Activated CD4-positive, alpha-beta T cell treated with anti-CD3 and anti-CD28 coated beads, Interleukin-2, amount 50 U/mL, for 24 hours (primary cell): ENCODE measurements at places on chromosomes 11 and 22.
A peak's percentile ranks its signal among the peaks of the same experiment; 100 is the strongest.

GRCh38 chr11:131683131-131683530 lies 312.7 kb downstream of the NTM start:
- DNase-seq: no peak

DNA sequence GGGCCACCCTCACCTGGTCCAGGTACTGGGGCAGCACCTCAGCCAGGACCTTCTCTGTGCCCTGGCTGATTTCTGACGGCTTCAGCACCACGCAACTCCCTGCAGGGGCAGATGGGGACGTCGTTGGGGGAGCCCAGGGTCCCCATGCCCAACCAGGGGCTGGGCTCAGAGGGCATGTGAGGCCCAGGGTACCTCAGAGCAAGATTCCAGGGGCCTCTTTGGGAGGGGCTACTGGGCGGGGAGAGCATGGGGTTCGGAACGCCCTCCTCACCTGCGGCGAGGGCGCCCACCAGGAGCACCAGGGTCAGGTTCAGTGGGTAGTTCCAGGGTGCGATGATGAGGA lies 8.1 kb downstream of the ALDH3B2 start:
- DNase-seq: no peak

DNA sequence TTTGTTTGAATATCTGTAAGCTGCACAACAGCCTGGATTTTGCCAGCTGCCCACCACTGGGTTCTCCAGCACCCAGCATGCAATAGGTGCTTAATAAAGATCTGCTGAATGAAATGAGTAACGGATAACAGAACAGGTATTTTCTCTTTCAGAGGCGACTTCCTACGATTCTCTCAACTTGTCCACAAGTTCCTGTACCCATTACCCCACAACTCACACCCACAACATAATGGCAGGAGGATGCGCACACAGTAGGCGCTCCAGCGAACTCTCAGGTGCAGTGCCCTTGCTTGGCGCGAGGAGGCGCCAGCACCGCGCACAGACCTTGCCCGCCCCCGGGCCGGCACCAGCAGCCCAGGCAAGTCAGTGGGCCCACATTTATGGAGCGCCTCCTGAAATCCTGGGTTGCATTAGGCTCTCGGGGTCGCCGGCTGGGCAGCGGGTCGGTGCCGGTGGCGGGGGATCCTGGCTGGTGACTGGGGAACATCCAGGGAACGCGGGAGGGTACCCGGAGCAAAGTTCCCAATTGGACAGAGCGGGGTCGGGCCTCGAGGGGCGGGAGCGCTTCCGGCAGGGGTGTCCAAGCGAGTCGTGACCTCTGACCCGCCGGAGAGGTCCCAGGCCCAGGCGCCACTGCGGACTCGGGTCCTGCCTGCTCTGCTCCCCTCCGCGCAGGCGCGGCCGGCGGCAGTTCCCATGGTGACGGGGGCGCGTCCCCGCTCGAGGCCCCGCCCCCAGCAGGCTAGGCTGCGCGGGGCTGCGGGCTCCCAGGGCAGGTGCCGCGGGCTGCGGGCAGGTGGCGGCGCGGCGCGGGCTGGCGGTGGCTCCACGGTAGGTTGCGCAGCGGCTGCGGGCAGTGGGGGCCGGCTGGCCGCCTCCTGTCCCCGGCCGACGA lies at the start of gene KIAA1671:
Gene KIAA1671 (plus strand): TSS at position 775 of the 895 bp plus-strand sequence. CDS start 75,284 bp downstream, outside the sequence.
- peak; percentile 81 for DNase-seq

DNA sequence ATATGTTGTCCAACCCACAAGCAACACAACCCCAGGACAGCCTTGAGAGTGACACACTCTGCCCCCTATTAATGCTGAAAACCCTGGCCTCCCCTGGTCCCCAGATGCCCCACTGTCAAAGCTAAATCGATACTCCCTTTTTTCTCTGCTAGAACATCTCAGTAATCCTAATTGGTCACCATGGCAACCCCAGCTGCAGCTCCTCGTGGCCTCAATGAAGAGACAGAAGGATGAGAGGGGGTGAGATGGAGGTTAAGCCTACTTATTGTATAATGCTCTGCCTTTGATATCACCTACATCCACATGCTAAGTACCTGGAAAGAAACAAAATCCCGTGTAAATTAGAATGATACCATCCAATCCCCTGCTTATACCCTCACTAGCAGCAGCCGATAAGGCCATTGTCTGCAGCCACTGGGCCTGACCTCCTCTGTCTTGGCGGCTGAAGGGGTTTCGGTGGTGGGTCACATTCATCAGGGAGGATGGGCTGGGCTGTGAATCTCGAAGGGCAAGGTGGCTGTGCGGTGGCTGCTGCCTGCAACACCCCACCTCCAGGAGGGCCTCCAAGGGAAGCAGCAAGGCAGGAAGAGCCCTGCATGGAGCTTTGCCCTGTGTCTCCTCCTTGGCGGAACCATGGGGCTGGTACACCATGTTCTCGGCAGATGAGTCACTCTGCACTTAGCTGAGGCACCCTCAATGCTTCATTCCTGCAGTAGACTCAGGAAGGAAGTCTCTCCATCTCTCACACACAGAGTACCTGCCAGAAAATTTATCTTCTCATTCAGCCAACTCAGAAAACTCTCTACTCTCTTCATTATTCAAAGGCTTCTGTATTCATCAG lies 399.5 kb downstream of the BUD13 start:
- DNase-seq: no peak

- DNase-seq: peak; percentile 16
Observed at GRCh38 chr11:57249384-57250319, 12.6 kb upstream of the APLNR start.

DNA sequence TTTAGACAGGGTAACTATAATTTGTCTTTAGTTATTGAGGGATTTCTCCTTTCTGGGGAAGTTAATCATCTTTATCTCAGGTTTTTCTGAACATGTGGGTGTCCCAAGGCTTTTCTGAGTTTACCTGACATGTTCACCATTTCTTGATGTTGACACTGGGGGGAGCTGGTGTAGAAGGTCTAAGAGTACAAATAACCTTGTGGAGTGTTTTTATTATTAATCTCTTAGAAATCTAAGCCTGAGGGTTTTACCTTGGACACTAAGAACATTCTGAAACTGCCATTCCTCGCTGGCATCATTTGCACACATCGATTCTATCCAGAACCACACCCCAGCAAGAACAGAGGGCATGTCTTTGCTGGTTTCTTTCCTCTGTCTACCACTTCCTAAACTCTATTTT lies 15.6 kb upstream of the C11orf91 start:
- DNase-seq: no peak

DNA sequence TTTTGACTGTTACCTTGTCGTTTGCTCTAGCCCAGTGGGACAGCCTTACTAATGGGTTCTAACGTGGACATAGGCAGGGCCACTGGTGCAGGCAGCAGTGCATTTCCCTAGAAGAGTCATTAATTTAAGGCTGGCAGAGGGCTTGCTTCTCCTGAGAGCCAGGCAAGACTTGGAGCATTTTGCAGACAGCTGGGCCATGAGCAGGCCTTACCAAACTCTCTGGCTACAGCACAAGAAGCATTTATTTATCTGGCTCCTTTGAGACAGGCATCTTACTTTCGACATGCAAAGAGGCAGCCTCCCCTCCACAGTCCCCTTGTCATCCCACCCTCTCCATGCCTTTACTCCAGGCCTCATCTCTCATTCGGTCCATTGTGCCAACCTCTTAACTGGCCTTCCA lies 139.9 kb downstream of the CSNK2A3 start:
- DNase-seq: no peak

- DNase-seq: no peak
Observed at GRCh38 chr11:97956904-97957303, 1063.8 kb upstream of the CNTN5 start.

- DNase-seq: no peak
Observed at GRCh38 chr11:4466871-4467442, 15.5 kb upstream of the OR52K1 start.

- DNase-seq: no peak
Observed at GRCh38 chr11:102853956-102854355, 10.5 kb upstream of the MMP3 start.

DNA sequence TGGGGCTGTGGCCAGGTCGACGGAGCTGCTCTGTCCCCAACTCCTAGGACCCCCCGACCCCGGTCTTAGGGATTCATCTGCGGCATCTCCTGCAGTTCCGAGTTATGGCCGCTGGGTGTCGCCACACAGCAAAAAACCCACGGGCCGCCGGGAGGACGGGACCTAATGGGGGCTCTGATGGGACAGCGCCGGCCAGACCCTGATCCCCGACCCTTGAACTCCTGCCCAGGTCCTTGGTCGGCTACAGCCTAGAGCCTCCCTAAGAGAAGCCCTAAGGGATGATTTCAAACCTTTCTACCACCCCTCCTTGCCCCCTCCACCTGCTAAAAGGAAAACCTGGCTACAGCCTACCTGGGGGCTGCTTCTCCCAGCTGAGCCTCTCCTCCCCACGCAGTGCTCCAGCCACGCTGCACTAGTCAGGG lies 30.8 kb upstream of the LRRC10B start:
- peak; percentile 27 for DNase-seq

DNA sequence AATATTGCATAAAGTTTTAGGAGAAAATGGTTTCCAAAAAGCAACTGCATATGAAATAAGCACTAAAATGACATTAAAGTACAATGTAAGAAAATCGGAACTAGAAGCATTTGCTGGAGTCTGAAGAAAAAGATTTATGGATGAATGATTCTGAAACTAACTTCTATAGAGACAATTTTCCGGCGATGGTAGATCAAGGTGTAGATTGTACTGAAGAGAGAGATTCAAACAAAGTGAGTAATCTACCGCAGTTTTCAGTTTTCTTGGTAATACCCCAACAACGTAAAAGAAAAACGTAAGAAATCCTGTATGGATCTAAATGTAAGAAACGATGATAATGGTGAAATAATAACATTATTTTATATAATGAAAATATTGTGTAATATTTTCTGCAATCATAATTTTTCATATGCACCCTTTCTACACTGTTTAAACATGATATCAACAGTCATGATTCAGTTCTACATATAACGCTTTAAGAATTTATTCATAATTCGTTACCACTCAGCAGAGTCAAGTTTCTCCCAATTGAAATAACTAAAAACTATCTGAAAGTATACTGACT lies 1.8 kb upstream of the CDPF1 start:
- DNase-seq: no peak

GRCh38 chr11:2380807-2381350 lies 3.8 kb downstream of the CD81 start:
- no peak for DNase-seq

GRCh38 chr22:37742376-37743171 lies 45.7 kb downstream of the TRIOBP start:
- DNase-seq: no peak

GRCh38 chr11:121665206-121665838 lies 212.6 kb upstream of the SORL1-AS1 start:
- no peak for DNase-seq

DNA sequence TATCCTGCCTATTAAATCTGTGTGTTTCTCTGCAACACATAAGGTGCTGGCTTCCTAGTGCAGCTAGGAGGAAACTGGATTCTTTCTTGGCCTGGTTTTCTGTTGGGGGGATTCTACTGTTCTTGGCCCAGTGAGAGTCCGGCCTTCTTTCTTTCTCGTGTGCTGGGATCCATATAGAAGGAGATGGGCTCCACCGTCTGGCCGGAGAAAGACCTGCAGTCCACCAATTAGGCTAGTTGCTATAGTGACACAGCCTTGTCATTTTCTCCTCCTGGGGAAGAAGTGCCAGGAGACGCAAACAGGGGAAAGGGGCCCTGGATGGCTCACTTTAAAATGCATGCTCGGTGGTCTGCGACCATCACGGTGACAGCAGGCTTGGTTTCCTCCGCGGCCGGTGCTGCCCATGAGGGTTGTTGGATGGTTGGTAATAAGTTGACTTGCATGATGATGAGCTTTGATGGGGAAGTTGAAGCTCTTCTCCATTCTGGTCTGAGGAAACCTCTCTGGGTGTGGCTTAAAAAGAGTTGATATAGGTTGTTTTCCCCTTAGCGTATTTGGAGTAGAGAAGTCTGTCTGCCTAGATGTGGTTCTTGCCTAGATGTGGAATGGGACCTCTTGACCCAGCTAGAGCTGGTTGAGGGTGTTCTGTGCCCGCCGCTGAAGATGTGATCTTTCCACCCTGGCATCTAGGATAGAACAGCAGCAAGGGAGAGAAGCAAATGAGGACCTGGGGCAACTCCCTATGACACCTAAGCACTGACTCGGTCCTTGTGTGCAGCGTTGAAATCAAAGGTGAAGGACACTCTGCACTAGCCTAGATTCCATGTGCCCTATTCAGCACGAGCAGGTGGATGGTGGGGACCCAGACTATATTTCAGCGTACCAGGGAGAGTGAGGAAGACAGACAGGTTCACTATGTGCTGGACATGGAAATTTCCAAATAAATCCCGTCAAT lies 1335.0 kb downstream of the BRD1 start:
- DNase-seq: no peak

DNA sequence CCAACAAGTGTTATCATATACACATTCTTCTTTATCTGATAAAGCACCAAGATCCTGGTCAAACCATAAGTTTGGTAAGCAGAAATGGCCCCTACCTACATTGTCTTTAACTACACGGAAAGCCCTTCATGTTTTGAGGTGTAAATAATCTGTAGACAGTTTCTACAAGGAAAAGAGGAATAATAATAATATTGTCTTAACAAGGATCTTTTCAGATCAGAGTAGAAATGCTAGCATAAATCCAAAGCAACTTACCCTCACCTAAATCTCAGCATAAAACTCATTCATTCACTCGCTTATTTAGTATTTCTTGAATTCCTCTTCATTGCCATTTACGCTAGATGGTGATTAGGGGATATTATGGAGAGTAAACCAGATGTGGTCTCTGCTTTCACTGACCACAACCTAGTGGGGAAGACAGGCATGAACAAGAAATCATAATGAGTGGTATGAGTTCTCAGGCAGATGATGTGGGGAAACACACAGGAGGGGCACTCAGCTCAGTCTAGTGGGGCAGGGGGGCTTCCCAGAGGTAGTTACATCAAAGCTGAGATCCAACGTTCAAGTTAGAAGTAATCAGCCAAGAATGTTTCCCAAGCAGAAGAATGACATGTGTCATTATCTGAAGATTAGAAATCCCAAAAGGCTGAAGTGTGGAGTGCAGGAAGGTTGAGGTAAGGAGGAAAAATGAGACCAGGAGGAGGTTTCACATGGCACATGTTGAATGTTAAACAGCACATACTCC lies 65.4 kb upstream of the ZC3H12C start:
- DNase-seq: no peak

- no peak for DNase-seq
Observed at GRCh38 chr11:35134403-35135148, 4.4 kb upstream of the CD44 start.

DNA sequence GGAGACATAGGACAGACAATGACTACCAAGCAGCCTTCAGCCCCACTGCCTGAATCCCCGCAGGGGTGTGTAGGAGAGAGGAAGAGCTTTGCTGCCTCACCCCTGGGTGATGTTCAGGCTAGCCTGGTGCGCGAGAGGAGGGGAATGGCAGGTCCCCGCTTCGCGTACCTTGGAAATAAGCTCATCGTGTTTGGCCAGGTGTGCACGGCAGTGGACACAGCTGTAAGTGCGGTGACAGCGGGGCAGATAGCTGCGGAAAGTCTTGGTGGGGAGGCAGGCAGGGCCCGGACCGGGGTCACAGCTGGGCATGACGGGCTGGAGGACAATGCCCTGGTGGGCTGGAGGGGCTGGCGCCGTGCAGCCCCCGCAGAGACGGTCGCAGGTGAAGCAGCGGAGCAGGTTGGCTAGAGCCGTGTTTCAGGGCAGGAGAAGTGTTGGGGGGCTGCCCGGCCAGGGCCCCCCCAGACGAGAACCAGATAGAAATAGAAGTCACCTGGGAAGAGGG lies 2.9 kb downstream of the YPEL4 start:
- no peak for DNase-seq
